ENCODE measurements at places on chromosomes 7 and 10.

DNA sequence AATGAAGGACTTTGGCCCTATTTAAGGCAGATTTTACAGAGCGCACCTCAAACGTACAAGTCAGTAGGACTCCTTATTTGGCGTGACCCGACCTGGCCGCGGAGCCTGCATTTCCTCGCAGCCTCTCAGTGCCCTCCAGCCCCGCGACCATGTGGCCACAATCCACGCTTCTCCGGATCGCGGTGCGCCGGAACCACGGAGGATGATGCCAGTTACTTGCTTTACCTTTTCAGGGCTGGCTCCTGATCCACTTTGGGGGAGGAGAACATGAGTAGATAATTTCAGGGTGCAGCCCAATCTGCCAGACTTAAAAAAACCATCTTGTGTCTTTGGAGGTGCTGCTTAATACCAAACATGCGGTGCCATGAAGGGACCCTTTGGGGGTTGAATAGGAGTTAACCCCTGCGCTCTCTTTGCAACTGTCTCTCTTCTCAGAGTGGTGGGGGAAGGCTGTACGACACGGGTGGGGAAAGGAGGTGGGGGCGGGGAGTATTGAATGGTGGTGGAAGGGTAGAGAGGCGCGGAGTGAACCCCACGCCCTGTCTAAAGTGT is 1.5 kb downstream of the FRAT1 start:
- peak overlapping the region; percentile 91 for H3K27ac ChIP-seq
- peaks cover 20% of the 10 kb centered on the region for H3K27me3 ChIP-seq
- peak; percentile 54 for DNase-seq
- H3K36me3 ChIP-seq: peaks cover 3% of the 10 kb centered on the region

GRCh38 chr10:96236090-96236478 is 35.3 kb downstream of the BLNK start:
- H3K4me3 ChIP-seq: no peak overlapping the region
- H3K27me3 ChIP-seq: peaks cover 12% of the 10 kb centered on the region
- no peak for DNase-seq
- no peak overlapping the region for H3K27ac ChIP-seq

DNA sequence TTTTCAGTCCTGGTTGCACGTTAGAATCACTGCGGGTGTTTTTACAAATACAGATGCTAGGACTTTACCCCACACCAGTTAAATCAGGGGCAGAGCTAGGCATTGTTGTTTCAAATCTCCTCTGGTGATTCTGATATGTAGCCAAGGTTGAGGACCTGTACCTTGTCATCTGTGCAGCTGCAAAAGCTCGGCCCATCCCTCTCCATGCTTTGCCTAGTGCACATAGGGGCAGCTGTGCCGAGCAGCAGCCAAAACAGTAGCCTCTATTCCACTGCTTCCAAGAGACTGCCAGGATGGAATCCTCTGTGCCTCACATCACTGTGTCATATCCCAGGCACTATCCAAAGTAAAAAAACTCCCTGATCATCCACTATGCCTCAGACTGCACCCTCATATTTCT is 181.3 kb downstream of the CDK14 start:
- no peaks in the 10 kb centered on the region for H3K36me3 ChIP-seq
- H3K4me1 ChIP-seq: no peaks in the 10 kb centered on the region
- H3K27me3 ChIP-seq: no peaks in the 10 kb centered on the region
- H3K4me3 ChIP-seq: no peak overlapping the region

DNA sequence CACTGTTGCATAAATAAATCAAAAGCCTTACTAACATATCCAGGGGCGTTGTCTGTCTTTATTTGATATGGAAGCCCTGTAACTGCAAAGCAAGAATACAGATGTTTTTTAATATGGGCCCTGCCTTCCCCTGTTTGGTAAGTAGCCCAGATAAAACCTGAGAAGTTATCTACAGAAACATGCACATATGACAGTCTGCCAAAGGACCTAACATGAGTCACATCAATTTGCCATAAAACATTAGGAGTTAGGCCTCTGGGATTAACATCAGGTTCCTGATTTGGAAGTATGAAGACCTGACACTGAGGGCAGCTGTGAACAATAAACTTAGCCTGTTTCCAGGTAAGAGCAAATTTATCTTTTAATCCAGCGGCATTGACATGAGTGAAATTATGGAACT is 1588.8 kb downstream of the REEP3 start:
- DNase-seq: no peak
- H3K27ac ChIP-seq: no peak overlapping the region
- H3K4me3 ChIP-seq: no peak overlapping the region
- H3K27me3 ChIP-seq: no peaks in the 10 kb centered on the region
- H3K4me1 ChIP-seq: no peaks in the 10 kb centered on the region

- H3K4me1 ChIP-seq: peaks cover 26% of the 10 kb centered on the region
- no peak for DNase-seq
- no peak overlapping the region for H3K27ac ChIP-seq
- no peaks in the 10 kb centered on the region for H3K27me3 ChIP-seq
- H3K4me3 ChIP-seq: no peak overlapping the region
Measured at GRCh38 chr7:23285657-23286646, 13.2 kb upstream of the MALSU1 start.

DNA sequence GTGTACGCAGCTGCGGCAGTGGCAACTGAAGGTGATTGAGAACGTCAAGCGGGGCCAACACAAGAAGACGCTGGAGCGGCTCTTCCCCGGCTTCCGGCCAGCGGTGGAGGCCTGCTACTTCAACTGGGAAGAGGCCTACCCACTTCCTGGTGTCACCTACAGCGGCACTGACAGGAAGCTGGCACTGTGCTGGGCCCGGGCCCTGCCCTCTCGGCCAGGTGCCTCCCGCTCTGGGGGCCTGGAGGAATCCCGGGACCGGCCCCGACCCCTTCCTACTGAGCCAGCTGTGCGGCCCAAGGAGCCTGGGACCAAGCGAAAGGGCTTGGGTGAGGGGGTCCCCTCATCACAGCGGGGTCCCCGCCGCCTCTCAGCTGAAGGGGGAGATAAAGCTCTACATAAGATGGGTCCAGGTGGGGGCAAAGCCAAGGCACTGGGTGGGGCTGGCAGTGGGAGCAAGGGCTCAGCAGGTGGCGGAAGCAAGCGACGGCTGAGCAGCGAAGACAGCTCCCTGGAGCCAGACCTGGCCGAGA is 6.5 kb downstream of the ZSWIM8 start:
- DNase-seq: no peak
- peaks cover 13% of the 10 kb centered on the region for H3K4me1 ChIP-seq
- peaks cover 50% of the 10 kb centered on the region for H3K36me3 ChIP-seq

DNA sequence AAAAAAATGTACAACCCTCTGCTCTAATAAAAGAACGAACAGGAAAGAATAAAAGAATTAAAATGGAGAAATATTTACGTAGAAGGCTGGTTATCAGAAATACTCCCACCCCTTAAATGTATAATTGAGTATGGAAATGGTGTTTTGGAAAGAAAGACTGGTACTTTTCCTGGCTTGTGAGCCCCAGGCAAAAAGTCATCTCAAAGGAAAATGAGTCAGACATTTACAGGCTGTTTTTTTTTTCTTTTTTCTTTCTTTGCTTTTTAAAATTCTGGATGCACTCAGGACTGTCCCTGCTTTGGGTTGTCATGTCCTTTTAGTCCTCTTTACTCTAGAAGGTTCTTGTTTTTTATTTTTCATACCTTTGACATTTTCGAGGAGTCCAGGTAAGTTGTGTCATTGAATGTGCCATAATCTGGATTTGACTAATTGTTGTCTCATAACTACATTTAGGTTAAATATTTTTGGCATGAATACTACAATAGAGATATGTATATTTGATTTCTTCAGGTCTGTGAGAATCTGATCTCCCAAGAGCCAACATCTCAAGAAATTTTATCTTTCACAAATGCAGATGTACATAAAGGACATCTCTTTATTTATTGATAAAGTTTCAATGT is 313.0 kb upstream of the GLI3 start:
- no peak for DNase-seq
- H3K4me1 ChIP-seq: no peaks in the 10 kb centered on the region
- H3K27me3 ChIP-seq: no peaks in the 10 kb centered on the region
- no peaks in the 10 kb centered on the region for H3K36me3 ChIP-seq

- peaks cover 4% of the 10 kb centered on the region for H3K36me3 ChIP-seq
- H3K4me3 ChIP-seq: no peak overlapping the region
- H3K27ac ChIP-seq: no peak overlapping the region
- peaks cover 12% of the 10 kb centered on the region for H3K27me3 ChIP-seq
- peaks cover 24% of the 10 kb centered on the region for H3K4me1 ChIP-seq
Measured at GRCh38 chr7:152702-153391, 39.5 kb upstream of the FAM20C start.

GRCh38 chr7:24715171-24715570 is 42.1 kb downstream of the GSDME start:
- H3K4me3 ChIP-seq: no peak overlapping the region
- H3K27me3 ChIP-seq: peaks cover 15% of the 10 kb centered on the region
- DNase-seq: no peak
- H3K27ac ChIP-seq: no peak overlapping the region

- H3K27me3 ChIP-seq: no peaks in the 10 kb centered on the region
- H3K4me1 ChIP-seq: no peaks in the 10 kb centered on the region
- DNase-seq: no peak
- H3K36me3 ChIP-seq: no peaks in the 10 kb centered on the region
- H3K4me3 ChIP-seq: no peak overlapping the region
- H3K27ac ChIP-seq: no peak overlapping the region
Measured at GRCh38 chr7:118590107-118590506, 365.6 kb downstream of the ANKRD7 start.

- no peaks in the 10 kb centered on the region for H3K4me1 ChIP-seq
- no peak overlapping the region for H3K27ac ChIP-seq
- no peaks in the 10 kb centered on the region for H3K36me3 ChIP-seq
- H3K27me3 ChIP-seq: peaks cover 18% of the 10 kb centered on the region
- H3K4me3 ChIP-seq: no peak overlapping the region
Measured at GRCh38 chr10:34736976-34737771, 77.9 kb downstream of the PARD3 start.

GRCh38 chr10:11581213-11581612 is 30.2 kb downstream of the USP6NL start:
- no peak overlapping the region for H3K4me3 ChIP-seq
- H3K27me3 ChIP-seq: no peaks in the 10 kb centered on the region
- H3K36me3 ChIP-seq: peaks cover 4% of the 10 kb centered on the region
- peaks cover 16% of the 10 kb centered on the region for H3K4me1 ChIP-seq
- DNase-seq: no peak

DNA sequence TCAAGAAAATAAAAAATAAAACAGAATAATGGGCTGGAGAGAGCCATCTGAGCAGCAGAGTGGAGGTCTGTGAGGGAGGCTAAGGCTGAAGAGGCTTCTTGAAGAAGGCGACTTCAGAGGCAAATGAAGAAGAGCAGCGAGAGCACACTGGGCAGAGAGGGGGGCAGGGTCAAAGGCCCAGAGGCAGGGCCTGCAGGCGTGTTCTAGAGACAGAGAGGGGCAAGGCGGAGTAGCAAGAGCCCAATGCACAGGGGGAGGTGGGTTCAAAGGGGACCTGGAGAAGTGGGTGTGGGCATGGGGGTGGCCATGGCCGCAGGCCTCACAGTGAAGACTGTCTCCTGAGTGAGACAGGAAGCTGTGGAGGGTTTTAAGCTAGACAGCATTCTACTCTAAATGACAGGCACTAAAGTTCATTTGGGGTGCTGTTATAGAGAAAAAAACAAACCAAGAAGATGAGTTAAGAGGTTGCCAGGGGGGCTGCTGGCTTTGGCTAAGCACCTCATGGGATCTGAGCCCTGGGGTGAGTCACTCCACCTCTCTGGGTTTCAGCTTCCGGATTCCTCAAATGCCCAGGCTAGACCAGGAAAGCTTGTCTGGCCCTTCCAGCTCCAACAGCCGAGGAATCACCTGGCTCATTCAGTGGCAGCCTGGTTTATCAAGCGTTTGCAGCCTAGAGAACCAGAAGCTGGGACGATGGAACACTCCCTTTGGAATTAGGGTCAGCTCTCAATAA is 81.7 kb downstream of the DLG5 start:
- peaks cover 3% of the 10 kb centered on the region for H3K27me3 ChIP-seq
- H3K4me3 ChIP-seq: no peak overlapping the region
- no peaks in the 10 kb centered on the region for H3K4me1 ChIP-seq
- no peak overlapping the region for H3K27ac ChIP-seq
- H3K36me3 ChIP-seq: no peaks in the 10 kb centered on the region

Measured in activated naive CD4-positive, alpha-beta T cell treated with anti-CD3 and anti-CD28 coated beads, Interleukin-2, amount 10 ng/mL, durations not matched to agents 7 days and 5 days (primary cell).